ENCODE measurements at places on chromosomes 7 and 10.

- DNase-seq = no peak
Observed at GRCh38 chr10:67780759-67781538, 57.0 kb downstream of the DNAJC12 start.

DNA sequence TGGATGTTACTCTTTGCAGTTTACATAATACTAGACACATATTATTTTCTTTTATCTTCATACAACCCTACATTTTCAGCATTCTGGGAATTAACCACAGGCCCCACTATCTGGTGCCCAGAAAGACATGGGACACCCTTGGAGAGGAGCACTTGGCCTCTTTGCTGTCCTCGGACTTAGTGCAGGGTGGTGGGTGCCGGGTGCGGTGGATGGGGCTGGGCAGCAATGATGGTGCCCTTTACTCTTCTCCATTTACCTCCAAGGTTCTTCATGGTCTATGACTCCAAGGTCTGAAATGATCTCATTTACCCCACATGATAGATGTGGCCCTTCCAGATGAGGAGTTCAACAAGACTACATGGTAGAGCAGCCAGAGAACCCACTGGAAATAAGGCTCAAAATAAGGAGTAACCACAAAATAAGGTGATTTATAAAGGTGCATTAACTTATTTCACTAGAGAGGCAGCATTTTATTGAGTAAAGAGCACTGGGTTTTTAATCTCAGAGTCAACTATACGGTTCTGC, 56.2 kb upstream of the IGFBP3 start:
- no peak for DNase-seq

DNA sequence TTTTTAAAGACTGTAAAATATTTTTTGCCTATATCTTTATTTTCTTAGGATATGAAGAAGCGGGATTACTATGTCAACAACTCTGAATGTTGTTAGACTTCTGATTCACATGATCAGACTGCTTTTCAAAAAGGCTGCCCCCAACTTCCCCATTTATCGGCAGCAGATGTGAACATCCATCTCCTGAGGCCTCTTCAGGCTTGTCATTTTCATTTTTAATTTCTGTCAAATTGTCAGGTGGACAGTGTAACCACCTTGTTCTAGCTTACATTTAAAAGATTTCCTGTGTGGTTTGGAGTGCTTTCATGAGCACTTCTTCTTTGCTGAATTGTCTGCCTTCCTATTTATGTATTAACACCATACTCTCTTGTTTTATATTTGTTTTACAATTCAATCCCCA, 78.8 kb upstream of the GSDME start:
- no peak for DNase-seq

GRCh38 chr10:45418849-45419675, 45.0 kb downstream of the ALOX5 start:
- DNase-seq = peak; percentile 31

- no peak for DNase-seq
Observed at GRCh38 chr7:35701287-35701900, 6.5 kb upstream of the HERPUD2 start.

GRCh38 chr10:65197935-65198334, 1676.7 kb downstream of the REEP3 start:
- DNase-seq = no peak

DNA sequence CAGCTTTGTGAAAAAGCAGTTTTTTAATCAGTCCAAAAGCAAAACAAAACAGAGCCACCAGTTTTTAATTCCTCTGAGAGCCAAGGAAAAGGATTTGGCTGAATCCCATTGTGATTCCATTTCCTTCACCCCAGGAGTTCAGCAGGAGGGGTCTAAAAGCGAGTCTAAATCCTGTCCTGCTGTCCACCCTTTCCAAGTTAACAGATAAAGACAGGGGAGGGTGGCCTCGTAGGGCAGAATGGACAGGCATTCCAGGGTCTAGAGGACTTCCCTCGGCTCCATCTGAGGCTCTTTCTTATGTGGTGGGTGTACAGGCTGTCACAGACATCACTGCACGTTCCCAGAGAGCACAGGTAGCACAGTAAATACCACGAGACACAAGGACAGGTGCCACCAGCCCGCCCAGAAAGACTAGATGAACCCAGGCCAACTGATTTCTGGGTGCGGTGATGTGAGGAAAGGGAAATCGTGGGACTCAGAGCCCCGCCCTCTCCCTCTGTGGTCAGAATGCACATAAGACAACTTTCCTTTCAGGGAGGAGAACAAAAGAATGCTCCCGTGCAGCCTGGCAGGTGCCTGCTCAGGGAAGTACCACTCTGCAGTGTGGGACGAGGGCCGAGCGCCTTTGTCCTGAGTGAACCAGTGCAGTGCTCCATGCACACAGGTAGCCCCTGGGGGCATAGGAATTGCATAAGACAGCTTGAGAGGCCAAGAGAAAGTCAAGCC, 119.7 kb downstream of the ABLIM1 start:
- no peak for DNase-seq

DNA sequence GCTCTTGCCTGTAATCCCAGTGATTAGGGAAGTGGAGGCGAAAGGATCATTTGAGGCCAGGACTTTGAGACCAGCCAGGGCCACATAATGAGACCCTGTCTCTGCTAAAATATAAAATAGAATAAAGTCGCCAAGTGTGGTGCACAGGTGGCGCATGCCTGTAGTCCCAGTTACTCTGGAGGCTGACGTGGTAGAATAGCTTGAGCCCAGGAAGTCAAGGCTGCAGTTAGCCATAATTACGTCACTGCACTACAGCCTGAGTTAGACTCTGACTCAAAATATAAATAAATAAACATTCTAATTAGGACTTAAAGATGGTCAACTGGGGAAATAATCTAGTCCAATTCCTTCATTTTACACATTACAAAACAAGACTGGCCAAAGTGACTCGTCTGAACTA, 768 bp downstream of the CHCHD2 start:
- DNase-seq = no peak

DNA sequence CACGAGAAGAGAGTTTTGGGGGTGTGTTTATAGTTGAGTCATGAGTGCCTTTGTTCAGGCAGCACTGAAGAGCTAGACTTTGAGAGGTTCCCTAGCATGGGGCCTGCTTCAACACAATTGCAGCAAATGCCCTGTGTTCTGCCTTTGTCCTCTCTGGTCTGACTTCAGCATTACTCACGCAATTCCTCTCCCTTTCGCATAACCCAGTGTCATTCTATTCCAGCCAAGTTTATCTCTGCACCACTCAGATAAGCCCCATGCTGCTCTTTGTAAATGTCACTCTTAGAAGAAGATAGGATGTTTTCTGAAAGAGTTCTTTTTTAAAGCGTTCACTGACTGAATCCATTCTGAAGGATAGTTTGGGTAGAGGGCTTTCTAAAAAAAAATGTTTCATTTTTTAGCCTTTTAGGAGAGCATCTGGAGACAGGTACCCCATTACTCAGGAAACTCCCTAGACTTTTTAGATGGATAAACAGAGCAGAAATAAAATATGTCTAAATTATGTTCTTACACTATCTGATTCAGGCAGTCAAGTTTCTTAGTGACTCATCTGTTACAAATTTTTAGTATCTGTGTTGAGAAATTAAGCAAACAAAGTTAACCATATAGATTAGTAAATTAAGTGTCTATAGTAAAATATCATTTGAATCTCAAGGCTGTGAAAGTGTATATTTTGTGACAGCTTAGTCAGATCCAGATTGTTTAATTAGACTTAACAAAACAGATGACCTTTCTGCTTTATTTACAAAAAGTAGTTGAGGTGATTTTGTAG, 318.5 kb downstream of the GPR158 start:
- peak; percentile 12 for DNase-seq

DNA sequence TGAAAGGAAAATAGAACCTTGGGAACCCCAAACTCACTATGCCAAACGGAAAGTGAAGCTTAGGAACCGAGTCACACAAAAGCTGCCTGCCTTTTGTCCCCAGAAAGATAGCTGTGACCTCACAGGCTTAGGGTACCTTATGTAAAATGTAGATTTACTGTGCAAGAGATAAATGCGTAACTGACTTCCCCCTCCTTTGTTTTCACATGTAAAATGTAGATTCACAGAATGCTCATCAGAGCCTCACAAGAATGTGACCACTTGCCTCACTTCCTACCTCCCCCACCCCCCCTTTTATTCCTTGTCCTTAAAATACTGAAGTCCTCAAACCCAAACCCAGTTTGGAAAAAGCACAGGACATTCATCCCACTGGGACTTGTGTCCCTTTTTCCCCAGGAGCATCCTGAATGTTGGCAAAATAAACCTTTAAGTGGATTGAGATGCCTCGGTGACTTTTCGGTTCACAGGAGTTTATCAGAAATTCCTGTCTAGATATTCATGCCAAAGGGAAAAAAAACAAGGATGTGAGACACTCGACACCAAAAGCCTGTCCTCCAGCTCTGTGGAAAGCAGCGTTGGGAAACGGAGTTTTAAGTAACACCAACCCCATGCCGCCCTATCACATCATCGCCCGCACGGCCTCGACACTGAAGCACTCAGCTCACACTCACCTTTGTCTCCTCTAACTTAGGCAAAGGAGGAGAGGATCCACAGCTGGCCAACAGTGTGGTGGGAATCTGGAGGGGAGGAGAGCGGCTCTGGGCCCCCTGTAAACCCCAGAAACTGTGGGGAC, 45.9 kb downstream of the SVIL start:
- no peak for DNase-seq

- DNase-seq = no peak
Observed at GRCh38 chr10:35834877-35835494, 192.9 kb upstream of the FZD8 start.

DNA sequence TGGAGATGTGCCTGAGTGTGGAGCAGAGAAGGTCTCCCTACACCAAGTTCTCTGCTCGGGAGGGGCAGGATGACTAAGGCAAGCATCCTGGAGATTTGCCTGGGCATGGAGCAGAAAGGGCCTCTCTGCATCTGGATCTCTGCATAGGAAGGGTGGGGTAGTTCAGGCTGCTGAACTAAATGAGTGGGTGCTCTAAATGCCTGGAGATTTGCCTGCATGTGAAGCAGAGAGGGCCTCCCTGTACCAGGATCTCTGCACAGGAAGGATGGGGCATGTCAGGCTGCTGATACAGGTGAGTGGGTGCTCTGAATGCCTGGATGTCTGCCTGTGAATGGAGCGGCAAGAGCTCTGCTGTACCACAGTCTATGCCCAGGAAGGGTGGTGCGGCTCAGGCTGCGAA, 680.7 kb downstream of the SUGCT start:
- DNase-seq = no peak

- DNase-seq = no peak
Observed at GRCh38 chr7:156558198-156558597, 82.4 kb upstream of the RNF32 start.

DNA sequence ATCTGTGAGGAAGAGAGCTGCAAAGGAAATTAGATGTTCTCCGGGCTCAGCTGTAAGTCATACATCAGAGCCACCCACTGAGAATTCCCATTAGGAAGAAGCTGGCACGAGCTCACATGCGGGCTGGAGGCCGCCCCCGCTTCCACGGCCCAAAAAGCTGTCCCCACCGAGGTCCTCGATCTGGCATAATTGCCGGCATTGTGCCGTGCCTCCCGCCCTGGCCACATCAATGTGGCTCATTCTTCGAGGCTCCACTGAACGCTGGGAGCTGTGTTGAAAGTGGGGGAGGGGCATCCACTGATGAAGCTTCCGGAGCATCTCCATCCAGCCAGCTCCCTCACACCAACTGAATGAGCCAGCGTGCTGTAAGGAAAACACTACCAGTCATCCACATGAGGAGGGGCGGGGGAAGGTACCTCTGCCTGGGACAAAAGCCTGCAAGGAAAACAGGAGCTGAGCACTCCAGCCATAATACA, 173.1 kb downstream of the PTPRN2 start:
- DNase-seq = peak; percentile 91

GRCh38 chr10:21047096-21047495, 150.0 kb upstream of the NEBL start:
- DNase-seq = no peak

DNA sequence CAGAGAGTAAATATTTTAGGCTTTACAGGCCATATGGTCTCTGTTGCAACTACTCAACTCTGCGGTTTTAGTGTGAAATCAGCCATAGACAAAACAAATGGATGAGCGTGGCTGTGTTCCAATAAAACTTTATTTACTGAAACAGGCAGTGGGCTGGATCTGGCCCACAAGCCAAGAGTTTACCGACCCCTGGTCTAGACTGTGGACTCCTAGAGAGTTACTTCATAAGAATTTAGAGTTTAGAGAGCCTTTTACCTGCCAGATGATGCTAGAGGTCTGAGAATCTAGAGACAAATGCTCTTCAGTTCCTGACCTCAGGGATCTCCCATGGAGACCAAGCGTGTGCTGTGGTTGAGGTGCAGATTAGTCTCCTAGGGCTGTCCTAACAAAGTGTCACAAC, 174.8 kb downstream of the PTEN start:
- DNase-seq = no peak
